ENCODE measurements at places on chromosomes 5 and 9.

- DNase-seq = no peak
Measured at GRCh38 chr5:41649659-41650058, 139.3 kb upstream of the PLCXD3 start.

GRCh38 chr9:134370638-134371037 is 44.4 kb downstream of the RXRA start:
- DNase-seq = no peak

GRCh38 chr5:161663431-161663830 is 22.1 kb upstream of the GABRA6 start:
- DNase-seq = no peak

DNA sequence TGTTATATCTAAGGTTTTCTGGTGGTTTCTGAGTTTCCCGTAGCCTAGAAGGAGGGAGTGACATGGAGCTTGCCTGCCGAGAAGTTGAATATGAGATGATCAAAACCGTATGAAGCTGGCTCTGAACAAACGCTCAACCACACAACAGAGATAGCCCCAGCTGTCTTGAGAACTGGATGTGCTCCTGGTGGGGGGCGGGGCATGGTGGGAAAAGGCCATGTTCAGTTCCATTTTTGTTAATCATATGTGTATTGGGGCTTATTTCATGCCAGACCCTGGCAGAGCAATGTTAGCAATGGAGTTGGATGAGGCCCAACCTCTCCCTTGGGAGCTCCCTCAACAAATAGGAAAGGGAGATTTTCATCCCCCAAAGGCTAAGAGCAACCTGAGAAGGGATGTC is 4.8 kb downstream of the CCL19 start:
- no peak for DNase-seq

DNA sequence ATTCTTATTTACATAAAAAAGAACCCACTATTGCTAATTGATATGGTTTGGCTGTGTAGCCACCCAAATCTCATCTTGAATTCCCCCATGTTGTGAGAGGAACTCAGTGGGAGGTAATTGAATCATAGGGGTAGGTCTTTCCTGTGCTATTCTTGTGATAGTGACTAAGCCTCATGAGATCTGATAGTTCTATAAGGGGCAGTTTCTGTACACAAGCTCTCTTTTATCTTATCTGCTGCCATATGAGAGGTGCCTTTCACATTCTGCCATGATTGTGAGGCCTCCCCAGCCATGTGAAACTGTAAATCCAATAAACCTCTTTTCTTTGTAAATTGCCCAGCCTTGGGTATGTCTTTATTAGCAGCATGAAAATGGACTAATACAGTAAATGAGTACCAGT is 58.2 kb upstream of the PRR16 start:
- no peak for DNase-seq

DNA sequence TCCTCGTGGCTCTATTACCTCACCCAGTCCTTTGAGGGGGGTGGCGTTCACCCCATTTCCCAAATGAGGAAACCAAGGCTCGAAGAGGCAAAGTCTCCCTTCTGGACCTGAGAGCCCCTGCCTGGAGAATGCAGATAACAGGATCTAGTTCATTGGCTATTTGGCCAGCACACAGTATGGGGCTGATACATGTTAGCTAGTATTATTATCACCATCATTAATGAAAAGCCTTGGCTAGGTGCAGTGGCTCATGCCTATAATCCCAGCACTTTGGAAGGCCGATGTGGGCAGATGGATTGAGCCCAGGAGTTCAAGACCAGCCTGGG is 4.3 kb downstream of the SH3GLB2 start:
- DNase-seq = peak; percentile 50

DNA sequence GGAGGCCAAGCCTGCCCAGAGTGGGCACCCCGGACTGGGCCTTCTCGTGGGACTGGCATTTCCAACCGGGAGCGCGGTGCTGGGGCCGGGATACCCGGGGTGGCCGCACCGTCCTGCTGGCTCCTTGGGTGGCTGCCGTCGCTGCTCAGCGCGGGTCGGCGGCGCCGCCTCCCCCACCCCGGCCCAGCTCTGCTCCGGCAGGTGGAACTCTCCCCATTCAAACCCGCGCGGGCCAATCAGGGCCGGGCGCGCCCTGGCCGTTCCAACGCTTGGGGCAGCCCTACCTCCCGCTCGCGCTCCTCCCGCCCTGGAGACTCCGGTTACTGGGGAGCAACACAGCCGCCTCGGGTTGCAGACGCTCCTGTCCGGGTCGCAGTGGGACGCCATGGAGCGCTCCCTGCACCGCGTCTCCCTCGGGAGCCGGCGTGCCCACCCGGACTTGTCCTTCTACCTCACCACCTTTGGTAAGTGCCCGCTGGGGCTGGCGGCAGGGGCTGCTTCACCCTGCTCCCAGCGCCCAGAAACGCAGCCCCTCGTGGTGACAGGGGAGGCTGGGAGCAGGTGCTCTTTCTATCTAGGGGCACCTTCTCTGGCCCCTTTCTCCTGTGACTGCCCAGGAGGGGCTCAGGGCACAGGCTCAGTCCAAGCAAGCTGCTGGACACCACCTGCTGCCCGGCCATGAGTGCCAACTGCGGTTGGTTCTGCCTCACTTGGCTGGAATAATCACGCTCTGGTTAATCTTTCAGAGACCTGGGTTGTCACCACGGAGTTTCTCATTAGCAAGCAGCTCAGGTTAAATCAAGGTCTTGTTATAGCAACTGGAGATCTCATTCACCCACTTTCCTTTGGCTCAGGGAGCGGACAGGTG is at the start of gene RGS3:
Gene RGS3 (plus strand): TSS at position 310 of the 868 bp plus-strand sequence. CDS start 76 bp downstream, at position 386.
- peak; percentile 61 for DNase-seq

Measured in G401 (cell line).